ENCODE measurements at places on chromosomes 16 and 17.

DNA sequence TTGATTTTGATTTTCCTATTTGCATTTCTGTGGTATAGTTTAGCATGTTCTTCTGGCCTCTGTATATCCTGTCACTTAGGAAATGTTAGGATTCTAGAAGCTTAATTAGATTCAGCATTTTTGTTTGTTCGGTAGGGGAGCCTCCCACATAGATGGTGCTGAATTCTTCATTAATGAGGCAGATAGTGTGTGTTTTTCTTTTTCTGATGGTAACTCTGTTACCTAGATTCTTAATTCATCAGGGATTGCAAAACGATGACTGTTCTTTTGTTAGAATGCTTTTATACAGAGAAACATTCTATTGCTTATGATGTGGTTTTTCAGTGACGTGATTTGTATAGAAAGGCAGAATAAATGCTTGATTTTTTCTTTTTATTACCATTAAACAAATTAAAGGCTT lies 19.0 kb downstream of the BANP start:
- DNase-seq: peak; percentile 70

DNA sequence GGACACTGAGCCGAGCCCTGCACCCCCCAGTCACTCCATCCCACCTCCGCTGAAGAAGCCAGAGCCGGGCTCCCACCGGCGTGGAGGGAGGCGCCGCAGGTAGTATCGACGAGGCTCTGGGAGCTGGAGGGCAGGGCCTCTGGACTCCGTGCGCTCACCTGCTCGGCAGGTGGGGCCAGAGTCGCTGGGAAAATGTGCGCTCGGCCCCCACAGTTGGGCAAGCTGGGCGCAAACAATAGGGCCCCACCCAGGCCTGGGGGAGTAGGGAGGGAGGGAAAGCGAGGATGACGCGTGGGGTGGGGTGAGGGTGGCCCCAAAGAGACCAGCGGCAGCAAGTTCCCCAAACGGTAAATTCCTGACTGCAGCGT lies 668 bp downstream of the JUP start:
- no peak for DNase-seq

GRCh38 chr16:2298621-2299020 lies 30.7 kb upstream of the RNPS1 start:
- DNase-seq: no peak

DNA sequence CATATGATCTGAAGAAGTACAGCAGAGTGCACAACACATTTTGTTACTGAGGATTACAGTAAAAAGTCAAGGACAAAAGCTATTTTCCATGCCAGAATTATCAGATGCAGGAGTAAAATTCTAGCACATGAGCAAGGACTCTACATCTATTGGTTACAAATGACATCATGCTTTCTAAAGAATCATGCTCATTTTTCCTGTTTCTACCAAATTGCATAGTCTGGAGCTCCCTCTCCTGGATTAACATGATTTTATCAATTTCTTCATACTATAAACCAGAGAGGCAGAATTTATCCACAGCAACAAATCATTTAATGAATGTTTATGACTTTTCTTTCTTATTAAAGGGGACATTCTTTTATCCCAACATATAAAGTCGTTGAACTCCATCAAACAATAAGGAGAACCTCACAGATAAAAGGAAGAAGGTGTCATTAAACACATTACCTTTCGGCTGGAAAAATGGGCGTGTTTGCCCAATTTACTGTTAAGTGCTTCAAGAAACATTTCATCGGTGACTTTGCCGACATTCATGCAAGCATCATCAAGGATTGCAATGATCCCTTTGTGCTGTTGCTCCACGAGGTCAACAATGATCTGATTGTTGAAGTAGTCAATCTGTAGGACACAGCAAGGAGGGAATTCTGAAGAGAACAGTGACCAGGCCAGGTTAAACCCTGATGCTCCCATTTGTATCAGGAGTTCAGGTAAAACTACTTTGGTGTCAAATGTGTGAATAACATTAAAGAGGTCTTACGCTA lies 121.7 kb downstream of the MYO1D start:
- peak; percentile 66 for DNase-seq

DNA sequence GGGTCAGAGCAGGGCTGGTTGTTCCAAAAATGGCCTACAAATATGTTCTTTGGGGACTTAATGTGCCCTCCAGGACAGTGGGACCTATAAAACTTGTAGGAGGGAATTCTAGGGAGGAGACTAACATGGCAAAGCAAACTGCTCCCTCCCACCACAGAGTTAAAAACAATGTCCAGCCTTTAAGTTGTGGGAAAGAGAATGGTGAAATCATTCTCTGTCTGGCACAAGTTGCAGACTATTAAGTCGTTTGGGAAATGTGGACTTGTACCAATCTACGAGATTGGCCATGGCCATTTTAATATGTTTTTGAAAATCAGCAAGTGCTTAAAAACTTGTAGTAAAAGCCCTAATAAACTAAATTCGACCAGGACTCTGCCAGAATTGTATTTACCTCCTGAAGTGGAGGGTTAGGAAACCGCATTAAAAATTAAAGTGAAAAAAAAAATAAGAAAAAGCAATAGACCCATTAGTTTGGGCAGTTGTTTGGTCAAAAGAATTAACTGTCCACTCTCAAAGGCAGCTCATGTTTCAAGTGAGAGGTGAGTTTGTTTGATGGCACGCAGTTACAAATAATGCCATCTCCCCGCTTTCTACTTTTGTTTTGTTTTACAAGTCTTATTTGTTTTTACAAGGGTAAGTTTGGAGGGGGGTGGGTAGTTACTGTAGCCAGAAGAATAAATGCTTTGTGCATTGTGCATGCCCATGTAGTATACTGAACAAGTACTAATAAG lies 32.4 kb downstream of the ANKFN1 start:
- no peak for DNase-seq

GRCh38 chr16:23927796-23928195 lies 92.0 kb downstream of the PRKCB start:
- DNase-seq: no peak

- DNase-seq: peak; percentile 17
These were observed 957 bp downstream of the OXLD1 start for GRCh38 chr17:81665205-81666091.

DNA sequence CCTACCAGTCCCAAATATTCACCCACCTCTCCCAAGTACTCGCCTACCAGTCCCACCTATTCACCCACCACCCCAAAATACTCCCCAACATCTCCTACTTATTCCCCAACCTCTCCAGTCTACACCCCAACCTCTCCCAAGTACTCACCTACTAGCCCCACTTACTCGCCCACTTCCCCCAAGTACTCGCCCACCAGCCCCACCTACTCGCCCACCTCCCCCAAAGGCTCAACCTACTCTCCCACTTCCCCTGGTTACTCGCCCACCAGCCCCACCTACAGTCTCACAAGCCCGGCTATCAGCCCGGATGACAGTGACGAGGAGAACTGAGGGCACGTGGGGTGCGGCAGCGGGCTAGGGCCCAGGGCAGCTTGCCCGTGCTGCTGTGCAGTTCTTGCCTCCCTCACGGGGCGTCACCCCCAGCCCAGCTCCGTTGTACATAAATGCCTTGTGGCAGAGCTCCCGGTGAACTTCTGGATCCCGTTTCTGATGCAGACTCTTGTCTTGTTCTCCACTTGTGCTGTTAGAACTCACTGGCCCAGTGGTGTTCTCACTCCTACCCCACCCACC lies 29.8 kb downstream of the POLR2A start:
- DNase-seq: no peak

GRCh38 chr16:11619327-11619851 lies 32.7 kb upstream of the LITAF start:
- DNase-seq: no peak

GRCh38 chr17:80751070-80751945 lies 206.7 kb downstream of the RPTOR start:
- DNase-seq: peak; percentile 52

DNA sequence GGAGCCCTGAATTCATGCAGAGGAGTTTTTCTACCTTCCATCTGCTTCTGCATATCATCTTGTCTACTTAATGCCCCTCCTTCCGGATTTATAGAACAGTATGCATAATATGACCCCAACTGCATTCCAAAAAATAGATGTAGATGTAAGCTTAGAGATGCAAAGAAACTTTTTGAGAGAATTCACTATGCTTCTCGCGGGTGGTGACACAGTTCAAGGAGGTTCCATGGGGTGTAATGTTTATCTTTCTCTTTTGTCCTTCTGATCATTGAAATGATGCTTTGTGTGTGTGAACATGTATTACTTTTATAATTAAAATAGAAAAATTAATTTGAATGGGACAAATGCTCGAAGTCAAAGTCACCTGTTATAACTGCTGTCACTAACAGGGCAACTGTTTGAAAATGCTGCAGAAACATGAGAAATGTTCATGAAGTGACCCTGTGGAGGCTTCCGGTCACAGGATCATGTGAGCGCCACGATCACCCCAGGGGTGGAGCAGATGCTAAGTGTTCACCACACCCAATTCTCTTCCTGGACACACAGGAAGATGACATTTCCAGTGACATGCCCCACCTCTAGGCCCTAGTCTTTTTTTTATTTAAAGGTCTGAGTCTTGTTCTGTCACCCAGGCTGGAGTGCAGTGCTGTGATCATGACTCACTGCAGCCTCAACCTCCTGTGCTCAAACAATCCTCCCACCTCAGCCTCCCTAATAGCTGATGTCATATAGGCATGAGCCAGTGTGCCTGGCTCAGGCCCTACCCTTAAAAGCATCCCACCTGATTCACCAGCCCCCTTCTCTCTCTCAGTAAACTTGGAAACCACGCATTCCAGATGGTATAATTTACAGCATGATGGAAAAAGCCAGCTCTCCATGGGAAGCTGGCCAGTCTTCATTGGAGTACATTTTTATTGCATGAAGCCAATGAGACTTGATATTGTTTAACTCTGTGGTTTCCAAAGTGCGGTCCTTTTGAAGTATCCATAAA lies 21.0 kb upstream of the AGRP start:
- DNase-seq: no peak

DNA sequence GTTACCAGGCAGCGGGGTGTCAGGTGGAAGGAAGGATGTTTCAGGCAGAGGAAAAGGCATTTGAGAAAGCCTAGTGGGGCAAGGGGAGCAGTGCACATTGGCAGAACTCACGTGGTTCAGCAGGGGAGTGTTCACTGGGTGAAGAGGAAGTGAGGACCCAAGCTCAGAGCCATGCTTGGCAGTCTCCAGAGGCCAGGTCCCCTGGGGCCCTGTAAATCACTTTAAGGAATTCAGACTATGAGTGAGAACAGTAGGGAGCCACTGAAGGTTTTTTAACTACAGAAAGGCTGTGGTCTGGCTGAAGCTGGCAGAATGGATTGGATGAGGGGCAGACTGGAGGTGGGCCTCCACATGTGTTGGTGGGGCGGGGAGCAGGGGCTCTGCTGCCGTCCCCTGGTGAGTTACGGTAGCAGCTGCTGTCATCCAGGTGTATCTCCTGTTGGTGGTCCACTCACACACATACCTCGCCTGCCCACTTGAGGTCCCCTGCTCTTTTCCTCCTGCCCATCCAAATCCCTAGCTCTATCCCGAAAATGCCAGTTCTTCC lies 5.1 kb downstream of the CLEC16A start:
- peak; percentile 66 for DNase-seq

GRCh38 chr17:69702078-69702477 lies 287.6 kb downstream of the MAP2K6 start:
- DNase-seq: no peak

- no peak for DNase-seq
These were observed 69.5 kb upstream of the NOL11 start for GRCh38 chr17:67648032-67648905.

Measured in fibroblast of skin of abdomen (primary cell).